ENCODE measurements at places on chromosomes 11 and 22. TPM values are rescaled to one million over a fixed set of nuclear protein-coding genes. Genes with fewer than 3 reads are reported as not detected.

DNA sequence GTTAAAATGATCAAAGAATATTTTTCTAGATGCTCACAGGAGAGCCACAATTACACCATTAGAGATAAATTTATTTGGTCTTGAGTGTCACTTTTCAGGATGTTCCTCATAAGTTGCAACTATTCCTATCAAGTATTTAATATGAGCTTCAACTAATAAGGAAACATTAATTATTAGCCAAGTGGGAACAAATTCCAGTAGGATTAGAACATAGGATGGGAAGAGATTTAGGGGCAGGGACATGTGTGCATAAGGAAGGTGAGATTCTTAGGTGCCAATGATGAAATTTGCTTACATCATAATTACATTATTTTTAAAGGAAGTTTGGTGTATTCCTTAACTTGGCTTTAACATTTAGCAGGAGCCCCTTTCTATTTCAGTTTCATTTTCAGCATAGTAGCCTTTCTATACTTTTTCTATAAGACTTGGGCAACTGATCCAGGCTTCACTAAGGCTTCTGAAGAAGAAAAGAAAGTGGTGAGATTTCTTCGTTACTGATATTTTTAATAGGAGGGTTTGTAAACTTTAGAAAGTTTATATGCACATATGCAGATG is 38.8 kb downstream of the CSRP3 start:
- no peak for DNase-seq
- H3K27ac ChIP-seq = no peak overlapping the region
- H3K36me3 ChIP-seq = peaks cover 18% of the 10 kb centered on the region
- H3K4me1 ChIP-seq = no peaks in the 10 kb centered on the region

DNA sequence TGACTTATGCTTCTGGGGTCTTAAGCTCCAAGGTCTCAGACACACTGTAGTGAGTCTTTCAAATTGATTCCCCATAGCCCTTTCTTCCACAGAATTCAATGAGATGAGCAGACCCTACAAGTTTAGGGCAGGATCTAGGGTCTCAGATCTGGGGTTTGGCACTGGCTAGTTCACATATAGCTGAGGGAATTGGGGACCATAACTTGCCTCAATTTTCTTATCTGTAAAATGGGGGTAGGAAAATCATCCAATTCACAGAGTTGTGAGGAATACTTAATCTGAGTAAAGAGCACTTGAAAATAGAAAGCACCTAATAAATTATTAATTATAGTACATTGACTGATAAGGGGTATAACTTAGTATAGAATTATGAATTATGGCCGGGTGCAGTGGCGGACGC is 5.9 kb upstream of the CCDC117 start:
- H3K4me1 ChIP-seq = no peaks in the 10 kb centered on the region
- no peaks in the 10 kb centered on the region for H3K27me3 ChIP-seq
- no peak overlapping the region for H3K27ac ChIP-seq
- no peak overlapping the region for H3K4me3 ChIP-seq
- no peaks in the 10 kb centered on the region for H3K36me3 ChIP-seq

The GDPD4 gene
- polyA plus RNA-seq = not detected

- H3K4me3 ChIP-seq = peak overlapping the region; percentile 23
- peak overlapping the region; percentile 67 for H3K27ac ChIP-seq
- DNase-seq = no peak
- no peaks in the 10 kb centered on the region for H3K27me3 ChIP-seq
Observed at GRCh38 chr11:88327061-88327460, 10.5 kb downstream of the CTSC start.

GRCh38 chr11:72483412-72484186 is 49.3 kb upstream of the CLPB start:
- DNase-seq = no peak
- H3K27ac ChIP-seq = no peak overlapping the region
- no peaks in the 10 kb centered on the region for H3K4me1 ChIP-seq
- no peaks in the 10 kb centered on the region for H3K36me3 ChIP-seq
- H3K27me3 ChIP-seq = no peaks in the 10 kb centered on the region
- H3K4me3 ChIP-seq = no peak overlapping the region

The PATE4 gene
- polyA plus RNA-seq = not detected

DNA sequence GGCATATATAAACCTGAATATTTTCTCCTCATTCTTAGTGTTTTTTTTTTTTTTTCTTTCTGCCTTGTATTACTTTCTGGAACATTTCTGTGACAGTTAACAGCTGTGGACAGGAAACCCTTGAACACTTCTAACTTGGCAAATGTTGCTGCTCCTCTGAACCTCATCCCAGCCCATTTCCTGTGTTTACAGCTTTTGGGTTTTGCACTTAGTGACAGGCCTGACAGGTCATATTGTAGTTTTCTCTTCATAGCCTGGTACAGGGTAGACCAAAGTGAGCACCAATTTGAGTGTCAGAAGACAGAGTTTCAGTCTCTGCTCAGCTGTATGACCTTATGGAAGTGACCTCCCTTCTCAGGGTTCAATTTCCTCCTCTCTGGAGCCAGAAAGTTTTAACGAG is 91.6 kb downstream of the STIM1 start:
- DNase-seq = peak; percentile 76
- H3K27ac ChIP-seq = peak overlapping the region; percentile 52
- H3K36me3 ChIP-seq = no peaks in the 10 kb centered on the region
- peaks cover 55% of the 10 kb centered on the region for H3K4me1 ChIP-seq

- peaks cover 12% of the 10 kb centered on the region for H3K4me1 ChIP-seq
- H3K36me3 ChIP-seq = no peaks in the 10 kb centered on the region
- no peaks in the 10 kb centered on the region for H3K27me3 ChIP-seq
- DNase-seq = no peak
Observed at GRCh38 chr11:111944139-111944538, 7.0 kb downstream of the DIXDC1 start.

GRCh38 chr11:60477035-60477445 is 15.5 kb upstream of the MS4A12 start:
- peak overlapping the region; percentile 12 for H3K27ac ChIP-seq
- H3K36me3 ChIP-seq = no peaks in the 10 kb centered on the region
- DNase-seq = no peak
- no peaks in the 10 kb centered on the region for H3K27me3 ChIP-seq

DNA sequence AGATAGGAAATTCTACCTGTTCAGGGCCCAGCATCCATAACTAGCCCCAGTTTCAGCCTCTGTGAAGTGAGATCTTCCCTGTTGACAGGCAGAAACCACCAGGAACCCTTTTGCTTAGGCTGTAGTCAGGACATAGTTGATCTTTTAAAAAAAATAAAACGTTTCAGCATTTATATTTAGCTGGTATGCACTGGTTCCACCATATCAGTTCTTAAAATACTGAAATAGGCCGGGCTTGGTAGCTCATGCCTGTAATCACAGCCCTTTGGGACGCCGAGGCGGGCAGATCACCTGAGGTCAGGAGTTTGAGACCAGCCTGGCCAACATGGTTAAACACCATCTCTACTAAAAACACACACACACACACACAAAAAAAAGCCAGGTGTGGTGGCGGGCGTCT is 35.3 kb downstream of the GALNT18 start:
- no peak overlapping the region for H3K4me3 ChIP-seq
- H3K27ac ChIP-seq = no peak overlapping the region
- no peaks in the 10 kb centered on the region for H3K27me3 ChIP-seq
- H3K4me1 ChIP-seq = peaks cover 11% of the 10 kb centered on the region
- H3K36me3 ChIP-seq = no peaks in the 10 kb centered on the region

- no peaks in the 10 kb centered on the region for H3K4me1 ChIP-seq
- H3K36me3 ChIP-seq = peaks cover 8% of the 10 kb centered on the region
- H3K27me3 ChIP-seq = no peaks in the 10 kb centered on the region
Observed at GRCh38 chr22:20054485-20054884, 25.6 kb upstream of the DGCR8 start.

GRCh38 chr11:118856314-118856713 is 27.4 kb upstream of the CXCR5 start:
- 0 out of 2 replicates have a peak, but pooled peaks cover 3% of the 10 kb centered on the region for H3K27me3 ChIP-seq
- no peak overlapping the region for H3K4me3 ChIP-seq
- peaks cover 19% of the 10 kb centered on the region for H3K4me1 ChIP-seq
- H3K27ac ChIP-seq = no peak overlapping the region

- no peaks in the 10 kb centered on the region for H3K36me3 ChIP-seq
- no peak overlapping the region for H3K4me3 ChIP-seq
- no peaks in the 10 kb centered on the region for H3K4me1 ChIP-seq
- H3K27ac ChIP-seq = no peak overlapping the region
- no peak for DNase-seq
- peaks cover 14% of the 10 kb centered on the region for H3K27me3 ChIP-seq
Observed at GRCh38 chr11:13963169-13963948, 836 bp downstream of the SPON1 start.

The CSF2RB gene
- polyA plus RNA-seq = 3.5 TPM

GRCh38 chr11:46698597-46698996 is 1.8 kb downstream of the ARHGAP1 start:
- no peak overlapping the region for H3K27ac ChIP-seq
- peaks cover 4% of the 10 kb centered on the region for H3K4me1 ChIP-seq
- 0 out of 2 replicates have a peak overlapping the region, but pooled peaks have one; percentile 92 for H3K4me3 ChIP-seq
- no peak for DNase-seq

The SCGB1C1 gene
- polyA plus RNA-seq = not detected

GRCh38 chr11:75872887-75873416 is 57.9 kb downstream of the UVRAG start:
- H3K36me3 ChIP-seq = peaks cover 9% of the 10 kb centered on the region
- H3K4me1 ChIP-seq = peaks cover 29% of the 10 kb centered on the region
- DNase-seq = no peak
- H3K27ac ChIP-seq = peak overlapping the region; percentile 84
- peak overlapping the region; percentile 25 for H3K4me3 ChIP-seq

The GRIK4 gene
- 0.97 TPM for polyA plus RNA-seq

The SUSD2 gene
- polyA plus RNA-seq = not detected

DNA sequence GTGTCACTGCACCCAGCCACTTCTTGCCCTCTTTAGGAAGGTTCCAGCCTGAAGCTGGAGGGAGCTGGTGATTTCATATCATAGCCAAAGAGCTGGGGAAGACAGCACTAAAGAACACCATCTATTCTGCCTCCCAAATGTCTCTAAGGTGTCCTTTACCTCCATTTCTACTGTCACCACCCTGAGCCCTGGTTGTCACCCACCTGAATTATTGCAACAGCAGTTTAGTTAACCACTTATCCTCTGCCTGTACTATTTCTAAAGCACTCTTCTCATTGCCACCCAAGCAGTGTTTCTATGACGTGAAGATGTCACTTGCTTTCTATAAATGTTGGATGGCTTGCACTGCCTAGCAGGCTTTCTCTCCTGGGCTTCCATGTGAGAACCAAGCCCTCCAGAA is 69.4 kb upstream of the EED start:
- no peak overlapping the region for H3K4me3 ChIP-seq
- no peaks in the 10 kb centered on the region for H3K36me3 ChIP-seq
- DNase-seq = no peak
- no peak overlapping the region for H3K27ac ChIP-seq
- no peaks in the 10 kb centered on the region for H3K27me3 ChIP-seq

- H3K27me3 ChIP-seq = no peaks in the 10 kb centered on the region
- no peak for DNase-seq
- H3K36me3 ChIP-seq = no peaks in the 10 kb centered on the region
- H3K4me3 ChIP-seq = no peak overlapping the region
- H3K27ac ChIP-seq = no peak overlapping the region
- no peaks in the 10 kb centered on the region for H3K4me1 ChIP-seq
Observed at GRCh38 chr11:36890841-36891240, 292.8 kb upstream of the RAG2 start.

DNA sequence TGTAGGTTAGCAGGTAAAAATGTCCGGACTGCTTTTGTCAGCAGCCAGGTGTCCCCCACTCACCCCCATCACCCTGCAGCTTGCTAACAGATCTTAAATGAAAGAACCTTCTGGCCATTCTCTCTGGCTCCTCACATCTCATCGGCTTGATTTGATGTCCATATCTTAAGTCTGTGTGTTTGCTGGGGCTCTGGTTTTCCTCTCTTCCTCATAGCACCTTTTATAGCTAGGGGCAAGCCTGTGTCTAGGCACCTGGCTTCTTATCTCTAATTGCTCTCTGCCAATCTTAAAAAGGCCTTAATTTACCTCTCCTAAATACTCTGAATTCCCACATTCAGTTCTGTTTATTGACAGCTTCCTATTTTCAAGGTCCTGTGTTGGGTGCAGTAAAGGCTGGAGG is 72.0 kb downstream of the ARHGAP42 start:
- no peak overlapping the region for H3K4me3 ChIP-seq
- H3K27me3 ChIP-seq = no peaks in the 10 kb centered on the region
- no peak overlapping the region for H3K27ac ChIP-seq

GRCh38 chr11:8717876-8718753 is 35.5 kb downstream of the RPL27A start:
- no peak overlapping the region for H3K27ac ChIP-seq
- H3K4me1 ChIP-seq = peaks cover 6% of the 10 kb centered on the region
- H3K4me3 ChIP-seq = no peak overlapping the region
- DNase-seq = no peak

- H3K27me3 ChIP-seq = no peaks in the 10 kb centered on the region
- no peak for DNase-seq
- H3K36me3 ChIP-seq = no peaks in the 10 kb centered on the region
- H3K4me1 ChIP-seq = no peaks in the 10 kb centered on the region
- no peak overlapping the region for H3K27ac ChIP-seq
Observed at GRCh38 chr22:23127055-23127756, 14.6 kb downstream of the RSPH14 start.

The CDCA5 gene
- 111 TPM for polyA plus RNA-seq

The ARHGAP20 gene
- not detected for polyA plus RNA-seq

DNA sequence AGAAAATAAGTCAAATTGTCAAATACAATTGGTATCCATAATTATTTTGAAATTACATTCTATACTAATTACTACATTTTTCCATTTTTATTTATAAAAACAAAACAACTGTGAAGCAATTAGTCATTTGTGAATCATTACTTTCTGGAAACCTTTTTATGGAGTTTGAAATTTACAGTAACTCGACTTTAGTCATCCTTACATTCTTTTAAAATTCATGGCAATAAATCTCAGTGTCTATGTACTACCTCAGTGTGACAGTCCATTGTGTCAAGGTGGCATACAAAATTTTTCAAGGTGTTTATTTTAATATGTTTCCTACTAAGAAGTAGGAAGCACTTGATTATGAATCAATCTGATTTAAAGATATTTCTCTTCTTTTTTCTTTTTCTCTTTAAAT is 1949.4 kb upstream of the RAG2 start:
- H3K36me3 ChIP-seq = no peaks in the 10 kb centered on the region
- no peaks in the 10 kb centered on the region for H3K27me3 ChIP-seq
- DNase-seq = no peak
- H3K27ac ChIP-seq = no peak overlapping the region

- no peak overlapping the region for H3K4me3 ChIP-seq
- DNase-seq = no peak
- H3K4me1 ChIP-seq = peaks cover 8% of the 10 kb centered on the region
Observed at GRCh38 chr11:45024316-45024715, 73.6 kb upstream of the TP53I11 start.

GRCh38 chr11:134393638-134394037 is 18.4 kb downstream of the B3GAT1 start:
- no peak for DNase-seq
- H3K4me1 ChIP-seq = no peaks in the 10 kb centered on the region
- no peak overlapping the region for H3K27ac ChIP-seq

Measured in GM12878 (cell line).